NCI-H187 (cell line): ENCODE measurements at places on chromosomes 1 and 21.

DNA sequence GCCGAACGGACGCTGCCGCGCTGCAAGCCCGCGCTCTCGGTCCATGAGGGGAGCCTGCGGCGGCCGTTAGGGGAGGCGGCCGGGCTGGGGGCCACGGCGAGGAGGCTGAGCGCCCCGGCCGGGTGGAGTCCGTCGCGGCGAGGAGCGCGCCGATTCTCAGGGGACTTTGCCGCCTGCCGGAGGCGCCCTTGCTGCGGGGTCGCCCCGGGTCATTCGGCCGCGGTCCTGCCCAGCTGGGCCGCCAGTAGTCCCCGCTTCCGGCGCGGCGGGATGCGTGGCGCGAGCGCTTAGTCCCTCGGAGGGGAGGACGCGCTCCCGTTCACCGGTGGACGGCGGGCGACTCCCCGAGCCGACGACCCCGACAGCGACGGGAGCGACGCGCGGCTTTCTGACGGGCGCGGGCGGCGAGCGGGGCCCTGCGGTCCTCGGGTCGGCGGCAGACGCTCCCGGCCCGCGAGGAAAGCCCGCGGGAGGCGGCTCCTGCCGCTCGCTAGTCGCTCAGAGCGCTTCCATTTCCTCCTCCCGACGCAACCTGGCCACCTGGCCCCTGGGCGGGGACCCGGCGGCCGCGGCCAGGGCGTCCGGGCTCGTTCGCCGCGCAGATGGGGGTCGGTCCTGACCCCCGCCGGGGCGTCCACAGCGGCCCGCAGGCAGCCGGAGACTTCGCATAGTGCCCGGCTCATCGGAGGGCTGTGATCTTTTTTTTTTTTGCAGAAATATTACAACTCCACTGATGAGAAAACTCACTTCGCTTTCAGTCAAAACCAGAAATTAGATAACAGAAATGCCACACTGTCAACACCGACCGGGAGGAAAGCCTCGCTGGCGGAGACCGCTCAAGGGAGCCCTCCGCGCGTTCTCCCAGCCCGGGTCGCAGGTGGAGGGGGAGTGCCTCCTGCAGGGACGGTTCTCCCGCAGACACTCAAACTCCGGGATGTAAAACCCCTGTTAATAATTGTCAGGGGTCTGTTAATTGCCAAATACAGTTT lies 641 bp upstream of the ZBTB21 start:
- no peak for DNase-seq

DNA sequence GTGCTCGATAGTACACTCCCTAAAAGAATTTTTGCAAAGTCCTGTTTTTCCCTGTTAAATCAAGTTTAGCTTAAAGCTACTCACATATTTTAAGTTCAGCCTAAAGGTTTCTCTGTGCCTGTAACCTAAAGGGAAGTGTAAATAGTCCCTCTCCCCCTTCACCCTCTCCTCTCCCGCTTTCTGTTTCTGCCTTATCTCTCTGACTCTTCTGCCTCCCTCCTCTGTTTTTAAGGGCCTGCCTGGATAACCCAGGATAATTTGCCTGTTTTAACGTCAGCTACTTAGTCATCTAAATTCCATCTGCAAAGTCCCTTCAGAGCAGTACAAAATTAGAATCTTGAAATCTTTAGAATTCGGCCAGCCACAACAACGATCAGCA lies 92.6 kb downstream of the NID1 start:
- DNase-seq = no peak

- no peak for DNase-seq
Observed at GRCh38 chr1:32525053-32525452, 14.2 kb upstream of the ZBTB8A start.

DNA sequence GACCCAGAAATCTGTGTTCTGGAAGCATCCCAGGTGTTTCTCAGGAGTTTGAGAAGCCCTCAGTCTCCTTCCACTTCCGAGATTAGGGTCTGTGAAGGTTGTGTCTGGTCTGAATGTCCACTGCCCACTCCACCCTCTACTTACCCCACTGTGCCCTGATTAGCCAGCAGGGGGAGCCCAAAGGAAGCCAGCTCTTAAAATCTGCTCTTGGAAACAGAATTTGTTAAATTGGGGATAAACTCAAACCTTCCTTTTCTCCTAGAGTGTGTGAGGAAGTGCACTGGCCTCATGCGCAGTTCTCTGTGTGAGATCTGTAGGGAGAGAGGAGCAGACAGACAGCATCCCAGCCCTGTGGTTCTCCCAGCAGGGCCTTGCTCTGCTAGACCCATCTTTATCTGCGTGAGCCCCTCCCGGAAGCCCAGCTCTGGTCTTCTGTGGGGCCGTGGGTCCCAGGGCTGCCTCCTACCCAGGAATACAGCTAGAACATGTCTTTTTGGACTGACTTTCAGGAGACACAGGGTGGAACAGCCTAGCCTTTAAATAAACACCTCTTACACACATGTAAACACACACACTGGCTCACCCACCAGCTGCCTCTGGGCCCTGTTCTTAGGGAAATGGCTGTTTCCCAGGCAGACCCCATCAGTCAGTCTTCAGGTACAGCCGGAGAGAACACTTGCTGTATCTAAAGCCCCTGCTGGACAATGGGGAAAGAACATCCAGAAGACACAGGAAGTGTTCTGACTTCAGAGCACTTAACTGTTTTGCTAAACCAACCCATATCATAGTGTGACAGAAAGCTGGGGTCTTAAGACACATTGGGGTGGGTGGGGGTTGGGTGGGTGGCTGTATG lies 52.2 kb downstream of the SMYD2 start:
- no peak for DNase-seq

GRCh38 chr1:164640686-164641352 lies 81.8 kb downstream of the PBX1 start:
- DNase-seq = no peak

GRCh38 chr1:85300140-85300539 lies 23.7 kb upstream of the BCL10 start:
- DNase-seq = no peak

DNA sequence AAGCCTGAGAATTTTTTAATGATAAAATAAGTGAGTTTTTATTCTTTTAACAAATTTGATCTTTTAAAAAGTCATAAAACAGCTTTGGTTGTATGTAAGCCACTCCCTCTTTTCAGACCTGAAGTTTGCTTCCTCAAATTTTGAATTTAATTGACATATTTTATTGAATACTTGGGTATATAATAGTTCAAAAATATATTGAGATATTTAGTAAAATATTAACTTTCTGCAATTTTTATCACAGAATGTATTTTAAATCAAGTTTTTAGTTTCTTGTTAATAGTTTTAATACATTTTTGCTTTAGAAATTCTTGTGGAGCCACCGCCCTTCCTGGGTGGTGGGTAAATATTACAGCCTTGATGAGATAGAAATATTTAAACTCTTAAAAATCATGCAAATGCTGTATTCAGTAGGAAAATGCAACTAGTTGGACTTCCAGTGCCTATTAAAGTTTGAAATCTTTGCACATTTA lies 867 bp downstream of the PTPRC start:
- DNase-seq = no peak

GRCh38 chr1:155044812-155045657 lies 6.1 kb upstream of the ADAM15 start:
- DNase-seq = no peak

DNA sequence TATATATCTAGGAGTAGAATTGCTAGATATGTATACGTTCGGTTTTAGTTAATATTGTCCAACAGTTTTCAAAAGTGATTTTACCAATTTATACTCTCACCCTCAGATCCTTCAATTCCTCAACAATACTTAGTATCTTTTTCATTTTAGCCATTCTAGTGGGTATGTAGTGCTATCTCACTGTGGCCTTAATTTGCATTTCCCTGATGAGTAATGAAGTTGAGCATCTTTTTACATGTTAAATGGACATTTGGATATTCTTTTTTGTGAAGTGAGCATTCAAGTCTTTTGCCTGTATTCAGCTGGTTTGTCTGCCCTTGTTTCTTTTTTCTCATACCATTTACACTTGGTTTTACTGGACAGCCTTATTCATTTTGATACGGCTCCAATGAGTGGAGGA lies 172.2 kb downstream of the RASAL2 start:
- DNase-seq = no peak

DNA sequence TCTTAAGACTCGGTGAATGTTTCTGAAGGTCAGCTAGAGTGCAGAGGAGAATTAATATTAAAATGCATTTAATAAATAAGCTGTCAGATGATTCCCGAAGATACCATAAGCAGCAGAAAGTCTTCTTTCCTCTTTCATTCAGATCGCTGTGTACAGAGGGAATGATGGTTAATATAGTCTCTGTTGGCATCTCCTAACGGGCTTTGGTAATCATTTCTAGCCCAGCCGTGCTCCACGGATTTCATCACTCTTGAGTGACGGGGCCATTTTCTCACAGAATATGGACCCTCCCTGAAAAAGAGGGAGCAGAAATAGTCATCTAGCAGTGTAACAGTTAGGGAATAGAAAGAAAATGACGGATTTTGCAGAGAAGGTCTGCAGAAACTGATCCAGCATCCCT lies 103.1 kb downstream of the ST6GALNAC3 start:
- no peak for DNase-seq

GRCh38 chr1:7469255-7469938 lies 301.7 kb upstream of the VAMP3 start:
- no peak for DNase-seq

- DNase-seq = no peak
Observed at GRCh38 chr1:241525026-241525425, 5.5 kb upstream of the FH start.
